ENCODE measurements at places on chromosomes 5 and 9.

GRCh38 chr5:154771383-154771901, 16.3 kb downstream of the LARP1 start:
- DNase-seq, result no peak

- no peak for DNase-seq
Observed at GRCh38 chr5:125558466-125558865, 812.0 kb upstream of the ZNF608 start.

DNA sequence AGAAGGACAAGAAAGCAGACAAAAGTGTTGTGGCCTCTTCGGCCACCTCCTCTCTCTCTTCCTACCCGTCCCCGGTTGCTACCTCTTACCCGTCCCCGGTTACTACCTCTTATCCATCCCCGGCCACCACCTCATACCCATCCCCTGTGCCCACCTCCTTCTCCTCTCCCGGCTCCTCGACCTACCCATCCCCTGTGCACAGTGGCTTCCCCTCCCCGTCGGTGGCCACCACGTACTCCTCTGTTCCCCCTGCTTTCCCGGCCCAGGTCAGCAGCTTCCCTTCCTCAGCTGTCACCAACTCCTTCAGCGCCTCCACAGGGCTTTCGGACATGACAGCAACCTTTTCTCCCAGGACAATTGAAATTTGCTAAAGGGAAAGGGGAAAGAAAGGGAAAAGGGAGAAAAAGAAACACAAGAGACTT, 2.4 kb downstream of the EGR1 start:
- no peak for DNase-seq

GRCh38 chr5:115456539-115457040, 88.0 kb downstream of the FEM1C start:
- DNase-seq, result no peak

DNA sequence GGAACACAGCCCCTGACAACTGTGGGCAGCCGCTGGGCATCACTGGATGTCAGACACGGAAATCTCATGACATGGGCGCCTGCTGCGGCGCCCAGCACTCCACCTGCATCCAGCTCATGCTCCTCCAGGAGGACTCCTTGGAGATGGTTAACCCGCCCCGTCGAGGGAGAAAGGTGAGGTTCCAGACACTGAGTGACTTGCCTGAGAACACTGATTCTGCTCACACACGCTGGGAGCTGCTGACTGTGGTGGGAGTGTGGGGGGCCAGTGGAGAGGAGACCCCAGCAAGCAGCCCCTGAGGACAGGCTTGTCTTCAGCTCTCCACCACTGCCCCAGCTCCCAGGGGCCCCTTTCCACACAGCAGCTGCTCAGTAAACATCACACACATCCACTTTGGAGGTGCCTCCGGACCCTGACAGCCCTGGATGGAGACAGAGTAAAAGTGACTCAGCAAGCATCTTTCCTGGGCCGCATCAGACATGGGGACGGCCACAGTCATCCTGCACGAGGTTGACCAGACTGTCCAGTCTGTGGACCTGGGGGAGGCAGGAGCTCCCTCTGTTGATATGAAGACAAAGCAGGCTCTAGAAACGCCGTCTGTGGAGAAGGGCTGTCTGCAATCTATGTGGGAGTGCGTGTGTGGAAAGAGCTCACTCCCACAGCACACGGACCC, 283.7 kb upstream of the IRX4 start:
- DNase-seq, result no peak

DNA sequence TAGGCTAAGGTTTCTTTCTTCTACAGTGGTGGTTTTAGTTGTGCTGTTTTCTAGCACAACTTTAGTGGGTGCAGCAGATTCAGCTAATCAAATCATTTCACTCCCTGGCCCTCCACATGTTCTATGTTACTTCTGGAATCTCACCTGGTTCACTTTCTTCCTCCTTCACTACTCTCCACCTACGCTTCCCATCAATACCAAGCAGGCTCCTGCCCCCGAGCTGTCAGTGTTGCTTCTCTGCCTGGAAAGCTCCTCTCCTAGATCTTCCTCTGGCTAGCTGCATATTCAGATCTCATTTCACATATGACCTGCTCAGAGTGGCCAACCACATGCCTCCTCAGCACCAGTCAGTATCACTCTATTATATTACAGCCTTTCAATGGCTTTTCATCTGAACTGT, 19.6 kb upstream of the GABRB2 start:
- no peak for DNase-seq
